ENCODE measurements at places on chromosomes 3 and 15.

- no peak for DNase-seq
These were observed 22.1 kb upstream of the RAD18 start for GRCh38 chr3:8985411-8985831.

- no peak for DNase-seq
These were observed 264.7 kb upstream of the NECTIN3 start for GRCh38 chr3:110806924-110807323.

DNA sequence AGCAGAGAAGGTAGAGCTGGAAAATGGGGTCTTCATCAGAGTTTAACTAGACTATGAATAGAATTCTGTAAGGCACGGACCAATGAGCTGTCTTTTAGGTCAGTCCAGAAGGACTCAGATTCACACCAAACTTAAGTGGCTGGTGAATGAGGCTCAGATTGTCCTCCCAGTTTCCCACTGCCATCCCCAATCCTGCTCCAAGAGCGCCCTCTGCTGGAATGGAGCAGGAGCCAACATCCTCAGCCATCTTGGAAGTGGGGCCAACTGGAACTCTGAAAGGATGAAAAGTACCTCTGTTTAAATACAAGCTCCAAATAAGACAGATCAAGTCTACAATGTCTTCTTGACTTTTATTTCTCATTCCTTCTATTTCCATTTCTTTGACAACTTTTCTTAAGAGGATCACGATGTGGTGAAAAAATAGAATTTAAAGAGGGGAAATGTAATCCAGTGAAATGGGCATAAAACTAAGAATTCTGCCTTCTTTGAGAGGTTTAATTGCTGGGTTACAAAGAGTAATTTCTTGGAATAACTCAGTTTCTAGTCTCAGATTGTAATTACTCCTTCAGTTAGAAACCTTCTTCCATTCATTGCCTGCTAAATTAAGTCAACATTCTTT is 217.1 kb upstream of the TPRG1 start:
- peak; percentile 89 for DNase-seq

DNA sequence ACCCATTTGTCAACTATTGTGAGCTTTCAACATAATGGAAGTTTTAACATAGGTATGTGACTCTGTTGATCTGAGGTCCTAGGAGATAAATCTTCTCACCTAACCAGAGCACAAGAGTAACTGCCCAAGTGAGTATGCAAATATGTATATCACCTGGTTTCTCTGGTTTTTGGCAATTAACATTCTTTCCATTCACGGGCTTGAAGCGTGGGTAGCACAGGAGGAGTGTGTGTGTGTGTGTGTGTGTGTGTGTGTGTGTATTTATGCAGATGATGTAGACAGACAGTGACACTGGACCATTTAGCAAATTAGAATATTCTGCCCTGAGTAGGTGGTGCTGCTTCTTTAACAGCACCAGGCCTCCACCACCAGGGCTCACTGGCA is 15.0 kb downstream of the EPHB1 start:
- no peak for DNase-seq

DNA sequence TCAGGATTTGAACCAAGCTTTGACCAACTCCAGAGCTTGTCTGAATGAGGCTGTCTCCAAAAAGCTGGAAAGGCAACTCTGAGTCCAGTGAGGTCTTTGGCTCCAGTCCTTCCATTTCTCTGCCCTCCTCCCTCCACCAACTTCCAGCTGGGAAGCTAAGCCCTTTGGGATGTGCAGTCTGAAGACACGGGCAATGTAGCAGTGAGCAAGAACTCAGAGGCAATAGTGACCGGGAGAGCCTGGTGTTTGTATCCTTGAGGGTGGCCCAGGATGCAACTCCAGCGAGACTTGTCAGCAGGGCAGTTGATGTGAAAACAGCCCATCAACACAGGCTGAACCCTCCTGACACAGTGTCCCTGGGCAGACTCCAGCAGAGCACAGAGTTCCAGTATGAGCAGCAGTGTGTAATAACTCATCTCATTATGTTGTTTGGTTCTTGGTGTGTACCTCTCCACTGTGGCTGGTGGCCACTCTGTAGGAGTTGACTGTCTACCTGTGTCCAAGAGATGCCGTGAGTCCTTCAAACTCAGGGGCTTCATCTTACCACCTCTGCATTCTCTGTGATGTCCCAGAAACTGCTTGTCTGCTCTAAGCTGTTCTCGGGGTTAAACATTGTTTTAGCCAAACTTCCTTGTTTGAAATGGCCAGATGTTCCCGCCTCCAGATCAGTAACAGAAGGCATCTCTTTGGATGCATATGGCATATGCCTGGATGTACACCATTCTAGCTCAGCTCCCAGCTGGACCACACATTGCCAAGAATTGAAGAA is 6.6 kb downstream of the CDCP1 start:
- DNase-seq, result no peak

- DNase-seq, result no peak
These were observed 33.3 kb downstream of the SLC41A3 start for GRCh38 chr3:126050626-126051025.

DNA sequence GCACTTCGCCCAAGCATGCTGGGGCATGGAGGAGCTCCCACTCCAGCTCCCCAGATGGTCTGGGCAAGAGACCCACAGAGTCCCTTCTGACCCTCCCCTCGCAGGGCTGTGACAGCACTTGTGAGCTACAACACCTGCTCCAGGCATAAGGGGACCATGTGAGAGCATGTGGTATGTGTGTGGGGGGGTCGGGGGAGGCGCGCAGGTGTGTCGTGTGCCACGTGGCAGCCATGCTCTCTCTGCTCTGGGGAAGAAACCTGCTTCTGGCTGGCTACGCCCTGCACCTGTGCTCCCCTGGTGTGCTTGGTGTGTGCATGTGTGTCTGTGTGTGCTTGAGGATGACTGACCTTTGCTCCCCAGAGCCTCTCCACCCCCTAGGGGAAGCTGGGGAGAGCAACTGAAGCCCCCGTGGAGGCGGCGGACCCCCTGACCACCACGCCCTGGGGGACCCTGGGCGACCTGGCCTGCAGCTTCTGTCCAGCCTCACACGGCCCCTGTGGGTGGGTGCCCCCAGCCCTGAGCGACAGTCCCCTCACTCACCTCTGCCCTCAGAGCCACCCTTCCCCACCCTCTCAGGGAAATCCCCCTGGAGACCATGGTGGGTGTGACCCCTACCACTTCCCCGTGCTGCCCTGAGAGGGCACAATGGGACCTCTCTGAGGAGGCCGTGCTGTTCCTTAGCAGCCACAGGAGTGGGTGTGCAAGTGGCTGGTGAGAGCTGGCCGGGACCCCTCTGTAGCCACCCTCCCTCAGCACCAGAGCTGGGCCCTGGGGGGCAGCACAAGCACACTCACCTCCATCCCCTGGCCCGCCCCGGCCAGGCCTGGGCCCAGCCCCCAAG is 16.6 kb upstream of the SEC13 start:
- no peak for DNase-seq

- DNase-seq, result no peak
These were observed 274.9 kb upstream of the DNAJC19 start for GRCh38 chr3:181264486-181264885.

DNA sequence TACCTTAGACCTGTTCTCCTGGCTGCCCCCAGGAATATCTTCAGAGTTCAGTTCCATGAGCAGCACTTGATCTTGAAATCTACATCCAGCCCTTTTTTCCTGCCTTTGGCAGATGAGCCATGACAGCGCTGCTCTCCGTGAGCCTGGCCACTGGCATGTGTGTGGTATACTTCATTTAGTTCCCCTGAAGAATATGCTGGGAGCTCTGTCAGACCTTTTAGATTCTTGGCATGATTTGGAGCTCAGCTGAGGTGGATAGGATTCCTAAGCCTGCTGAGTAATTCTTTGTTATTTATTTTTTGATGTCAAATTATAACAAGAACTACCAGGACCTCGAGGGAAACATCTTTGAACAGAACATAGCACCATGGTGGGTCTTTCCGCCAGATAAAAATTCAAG is 121.7 kb downstream of the EDEM1 start:
- DNase-seq, result no peak

Data from Daoy (cell line).